ENCODE measurements at places on chromosomes 3 and 15. TPM values are rescaled to one million over a fixed set of nuclear protein-coding genes. Genes with fewer than 3 reads are reported as not detected.

The PLA2G4D gene
- not detected for total RNA-seq

The MYL3 gene
- total RNA-seq = 12.1 TPM

The SLC24A5 gene
- total RNA-seq = not detected

The FBXW12 gene
- not detected for total RNA-seq

The NOX5 gene
- total RNA-seq = 24.6 TPM

The CNTN4 gene
- 1.0 TPM for total RNA-seq

The PCOLCE2 gene
- 5.7 TPM for total RNA-seq

The SPTBN5 gene
- 0.43 TPM for total RNA-seq

The ZDHHC19 gene
- total RNA-seq = 18.7 TPM

The PPP1R14D gene
- total RNA-seq = not detected

The GNAT1 gene
- total RNA-seq = 0.44 TPM

The IRAK2 gene
- 9.4 TPM for total RNA-seq

The CFAP100 gene
- not detected for total RNA-seq

The BFSP2 gene
- total RNA-seq = 2.1 TPM

The DAPK2 gene
- 18.4 TPM for total RNA-seq

The FAM81A gene
- total RNA-seq = 2.1 TPM

The CD200R1 gene
- total RNA-seq = 10.1 TPM

The C2CD4B gene
- not detected for total RNA-seq

The CCNB2 gene
- total RNA-seq = 12.8 TPM

The C3orf49 gene
- not detected for total RNA-seq

The TMEM207 gene
- not detected for total RNA-seq

The RETNLB gene
- total RNA-seq = not detected

The GRAMD1C gene
- total RNA-seq = 12.5 TPM

The RTP2 gene
- not detected for total RNA-seq

The SERPINI2 gene
- total RNA-seq = not detected

The UROC1 gene
- not detected for total RNA-seq

The RBPMS2 gene
- 3.3 TPM for total RNA-seq

The KBTBD13 gene
- not detected for total RNA-seq

The C3orf62 gene
- total RNA-seq = 9.3 TPM

The EIF2A gene
- 149 TPM for total RNA-seq

The CDHR4 gene
- total RNA-seq = not detected

The ATP10A gene
- total RNA-seq = 7.1 TPM

The LMOD3 gene
- not detected for total RNA-seq

The CCDC13 gene
- 0.70 TPM for total RNA-seq

The NIPA2 gene
- 46.1 TPM for total RNA-seq

The GOLGA8J gene
- not detected for total RNA-seq

The P2RY14 gene
- 5.2 TPM for total RNA-seq

The IQGAP1 gene
- 282 TPM for total RNA-seq

The P3H2 gene
- total RNA-seq = 152 TPM

The CASR gene
- 0.22 TPM for total RNA-seq

The DAZL gene
- total RNA-seq = not detected

The EFCAB12 gene
- 2.1 TPM for total RNA-seq

The NUTM1 gene
- not detected for total RNA-seq

The ATP1B3 gene
- total RNA-seq = 58.9 TPM

The ZMYND10 gene
- 0.60 TPM for total RNA-seq

The HRG gene
- not detected for total RNA-seq

All from spleen (tissue), 13 donors.